ENCODE measurements at places on chromosomes 1 and 21.

DNA sequence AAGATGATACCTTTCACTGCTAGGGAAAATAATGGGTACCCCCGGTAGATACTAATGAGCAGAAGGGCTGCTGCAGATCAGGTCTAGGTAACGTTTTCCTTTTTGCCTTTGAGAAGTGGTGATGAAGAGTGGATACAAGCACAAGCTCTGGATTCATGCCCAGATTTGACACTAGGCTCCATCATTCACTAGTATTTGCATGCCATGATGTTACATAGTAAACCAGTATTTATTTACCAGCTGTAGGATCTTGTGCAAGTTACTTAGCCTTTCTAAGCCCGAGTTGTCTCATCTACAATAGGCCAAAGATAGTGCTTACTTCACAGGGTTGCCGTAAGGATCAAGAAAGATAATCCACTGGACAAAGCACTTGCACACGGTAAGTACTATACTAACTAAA is 14.2 kb downstream of the PTPN14 start:
- no peak for DNase-seq
- H3K4me1 ChIP-seq, result peaks cover 43% of the 10 kb centered on the region
- H3K4me3 ChIP-seq, result no peak overlapping the region
- no peaks in the 10 kb centered on the region for H3K27me3 ChIP-seq
- H3K27ac ChIP-seq, result no peak overlapping the region

GRCh38 chr1:216627252-216627651 is 96.0 kb downstream of the ESRRG start:
- H3K4me3 ChIP-seq, result no peak overlapping the region
- no peaks in the 10 kb centered on the region for H3K27me3 ChIP-seq
- H3K27ac ChIP-seq, result no peak overlapping the region
- H3K4me1 ChIP-seq, result peaks cover 13% of the 10 kb centered on the region

- DNase-seq, result no peak
- H3K36me3 ChIP-seq, result peaks cover 3% of the 10 kb centered on the region
- no peak overlapping the region for H3K4me3 ChIP-seq
- H3K27me3 ChIP-seq, result no peaks in the 10 kb centered on the region
- no peaks in the 10 kb centered on the region for H3K4me1 ChIP-seq
These were observed 12.6 kb downstream of the METTL13 start for GRCh38 chr1:171794085-171794484.

GRCh38 chr1:159996653-159997052 is 35.1 kb downstream of the PIGM start:
- H3K4me3 ChIP-seq, result no peak overlapping the region
- H3K4me1 ChIP-seq, result no peaks in the 10 kb centered on the region
- H3K36me3 ChIP-seq, result no peaks in the 10 kb centered on the region
- no peak for DNase-seq
- no peak overlapping the region for H3K27ac ChIP-seq

DNA sequence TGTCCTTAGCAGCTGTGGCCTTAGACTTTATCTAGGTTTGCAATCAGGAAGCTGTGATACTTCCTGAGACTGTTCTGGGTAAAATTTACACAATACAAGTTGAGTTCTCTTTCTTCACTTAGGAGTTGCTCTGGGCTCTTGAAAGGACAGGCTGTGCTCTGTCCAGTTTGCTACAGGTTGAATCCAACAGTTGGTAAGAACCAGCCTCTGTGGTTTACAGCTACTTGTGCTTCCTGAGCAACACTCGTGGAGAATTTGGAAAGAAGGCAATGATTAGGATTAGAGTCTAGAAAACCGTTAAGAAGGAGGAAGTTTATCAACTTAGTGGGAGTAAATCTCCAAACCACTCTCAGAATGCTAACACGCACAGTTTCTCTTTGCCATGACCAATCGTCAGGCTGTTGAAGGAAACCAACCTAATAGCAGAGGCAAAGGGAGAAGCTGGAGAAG is 26.8 kb downstream of the GFI1 start:
- no peak for DNase-seq
- peaks cover 11% of the 10 kb centered on the region for H3K4me1 ChIP-seq
- no peaks in the 10 kb centered on the region for H3K36me3 ChIP-seq
- peak overlapping the region; percentile 85 for H3K27ac ChIP-seq
- no peaks in the 10 kb centered on the region for H3K27me3 ChIP-seq
- no peak overlapping the region for H3K4me3 ChIP-seq

DNA sequence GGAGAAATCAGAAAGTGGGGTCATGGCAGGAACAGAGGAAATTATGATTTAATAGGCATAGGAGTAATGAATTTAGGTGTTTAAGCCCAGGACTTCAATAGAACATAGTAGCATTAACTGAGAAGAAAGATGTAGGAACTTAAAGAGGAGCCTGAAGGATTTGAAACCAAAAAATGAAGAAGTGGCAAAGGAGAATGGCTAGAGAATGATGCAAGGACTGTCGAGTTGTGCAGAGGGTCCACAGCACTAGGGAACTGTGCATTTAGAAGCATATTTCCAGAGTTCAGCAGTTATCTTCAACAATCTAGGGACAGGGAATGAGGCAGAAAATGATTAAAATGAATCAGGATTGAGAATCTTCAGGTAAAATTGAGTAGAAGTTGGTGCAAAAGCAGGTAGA is 328.1 kb upstream of the LYPLAL1 start:
- no peak for DNase-seq
- H3K36me3 ChIP-seq, result no peaks in the 10 kb centered on the region
- H3K27me3 ChIP-seq, result no peaks in the 10 kb centered on the region
- no peak overlapping the region for H3K27ac ChIP-seq
- H3K4me1 ChIP-seq, result no peaks in the 10 kb centered on the region

- peaks cover 3% of the 10 kb centered on the region for H3K36me3 ChIP-seq
- no peaks in the 10 kb centered on the region for H3K27me3 ChIP-seq
- no peak for DNase-seq
- H3K4me3 ChIP-seq, result no peak overlapping the region
- H3K4me1 ChIP-seq, result peaks cover 5% of the 10 kb centered on the region
These were observed 38.3 kb downstream of the NCF2 start for GRCh38 chr1:183551924-183552323.

DNA sequence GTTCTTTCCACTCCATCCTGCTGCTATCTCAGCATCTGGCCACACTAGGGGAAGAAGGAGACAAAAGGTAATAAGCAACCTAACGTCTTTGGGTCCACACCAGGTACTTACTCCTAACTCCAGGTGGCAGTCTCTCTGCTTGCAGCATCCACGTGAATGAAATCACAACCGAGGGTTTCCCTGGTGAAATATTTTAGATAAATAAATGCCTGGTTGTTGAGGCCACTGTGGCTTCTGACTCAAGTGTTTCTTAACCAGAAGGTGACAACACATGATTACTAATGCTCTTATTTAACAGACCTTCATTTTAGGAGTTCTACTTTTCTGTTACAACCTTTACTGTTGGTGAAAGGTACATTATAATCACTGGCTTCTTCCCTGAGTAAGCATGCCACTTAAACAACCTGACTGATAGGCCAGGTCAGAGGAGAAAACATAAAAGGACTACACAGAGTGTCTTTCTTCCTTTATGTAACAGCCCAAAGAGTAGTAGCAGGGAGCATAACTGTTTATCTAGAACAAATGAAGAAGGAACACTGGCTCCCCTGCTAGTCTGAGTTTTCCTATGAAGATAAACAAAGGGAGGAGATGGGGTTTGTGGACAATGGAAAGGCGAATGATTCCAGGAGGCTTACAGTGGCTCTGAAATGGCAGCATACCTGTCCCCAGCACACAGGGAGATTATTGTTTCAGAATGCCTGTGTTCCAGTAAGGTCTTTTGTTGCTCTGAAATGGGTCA is 59.9 kb downstream of the SYT6 start:
- H3K27ac ChIP-seq, result no peak overlapping the region
- DNase-seq, result no peak
- no peaks in the 10 kb centered on the region for H3K4me1 ChIP-seq
- H3K36me3 ChIP-seq, result no peaks in the 10 kb centered on the region
- H3K4me3 ChIP-seq, result no peak overlapping the region
- no peaks in the 10 kb centered on the region for H3K27me3 ChIP-seq

DNA sequence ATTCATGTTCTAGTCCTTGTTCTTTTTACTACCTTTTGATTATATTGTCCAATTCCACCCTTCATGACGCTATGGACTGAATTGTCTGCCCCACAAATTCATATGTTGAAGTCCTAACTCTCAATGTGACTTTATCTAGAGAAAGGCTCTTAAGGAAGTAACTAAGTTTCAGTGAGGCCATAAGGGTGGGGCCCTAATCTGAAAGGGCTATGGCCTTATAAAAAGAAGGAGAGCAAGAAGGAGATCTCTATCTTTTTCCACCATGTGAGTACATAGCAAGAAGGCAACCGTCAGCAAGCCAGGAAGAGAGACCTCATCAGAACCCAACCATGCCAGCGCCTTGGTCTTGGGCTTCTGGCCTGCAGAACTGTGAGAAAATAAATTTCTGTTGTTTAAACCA is 95.9 kb downstream of the HIVEP3 start:
- no peaks in the 10 kb centered on the region for H3K36me3 ChIP-seq
- H3K27me3 ChIP-seq, result no peaks in the 10 kb centered on the region
- no peak overlapping the region for H3K27ac ChIP-seq
- no peak for DNase-seq

DNA sequence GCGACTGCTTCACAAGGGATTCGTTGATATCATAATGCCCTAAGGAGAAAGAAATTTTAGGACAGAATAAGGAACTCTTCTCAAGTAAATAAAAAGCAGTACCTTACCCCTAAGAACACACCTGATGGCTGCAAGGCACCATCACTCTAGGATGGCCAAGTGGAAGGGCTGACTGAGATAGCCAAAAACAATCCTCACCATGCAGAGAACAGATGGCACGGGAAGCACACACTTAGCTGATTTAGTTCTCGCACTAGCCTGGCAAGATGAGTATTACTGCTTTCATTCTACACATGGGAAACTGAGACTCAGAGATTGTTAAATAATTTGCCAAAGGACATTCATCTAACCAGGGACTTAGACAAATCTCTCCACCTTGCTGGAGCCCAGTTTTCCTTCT is 43.8 kb downstream of the STPG1 start:
- DNase-seq, result no peak
- H3K27ac ChIP-seq, result no peak overlapping the region

- DNase-seq, result no peak
- H3K27ac ChIP-seq, result no peak overlapping the region
- no peak overlapping the region for H3K4me3 ChIP-seq
These were observed 71.1 kb upstream of the CD34 start for GRCh38 chr1:207981976-207982375.

DNA sequence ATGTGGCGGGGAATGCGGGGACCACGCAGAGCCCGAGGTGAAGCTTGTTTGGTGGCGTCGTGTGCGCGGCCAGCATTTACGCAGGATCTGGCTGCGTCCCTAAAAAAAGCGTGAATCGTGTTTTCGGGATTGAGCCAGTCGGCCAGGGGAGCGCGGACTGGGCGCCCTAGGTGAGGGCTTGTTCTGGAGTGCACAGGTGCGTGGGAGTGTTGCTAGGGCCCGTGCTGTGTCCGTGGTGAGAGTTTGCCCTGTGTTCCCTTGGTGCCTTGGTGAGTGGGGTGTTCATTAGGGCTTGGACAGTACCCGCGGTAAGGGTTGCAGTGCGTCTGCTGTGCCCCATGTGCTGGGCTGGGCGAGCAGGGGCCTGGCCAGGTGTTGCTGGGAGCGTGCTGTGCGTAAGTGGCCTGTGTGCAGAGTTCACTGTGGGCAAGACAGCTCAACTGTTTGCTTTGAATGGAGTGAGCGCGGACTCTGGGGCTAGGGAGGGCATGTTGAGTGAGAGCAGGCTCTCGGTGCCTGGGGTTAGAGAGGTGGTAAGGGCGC is 673 bp downstream of the CD46 start:
- peak; percentile 11 for DNase-seq
- H3K27me3 ChIP-seq, result no peaks in the 10 kb centered on the region
- H3K4me3 ChIP-seq, result peak overlapping the region; percentile 58
- no peaks in the 10 kb centered on the region for H3K36me3 ChIP-seq

GRCh38 chr1:20472860-20473711 is 12.9 kb downstream of the CAMK2N1 start:
- peaks cover 11% of the 10 kb centered on the region for H3K4me1 ChIP-seq
- H3K27me3 ChIP-seq, result peaks cover 55% of the 10 kb centered on the region
- no peak overlapping the region for H3K4me3 ChIP-seq
- DNase-seq, result peak; percentile 69
- H3K36me3 ChIP-seq, result no peaks in the 10 kb centered on the region

DNA sequence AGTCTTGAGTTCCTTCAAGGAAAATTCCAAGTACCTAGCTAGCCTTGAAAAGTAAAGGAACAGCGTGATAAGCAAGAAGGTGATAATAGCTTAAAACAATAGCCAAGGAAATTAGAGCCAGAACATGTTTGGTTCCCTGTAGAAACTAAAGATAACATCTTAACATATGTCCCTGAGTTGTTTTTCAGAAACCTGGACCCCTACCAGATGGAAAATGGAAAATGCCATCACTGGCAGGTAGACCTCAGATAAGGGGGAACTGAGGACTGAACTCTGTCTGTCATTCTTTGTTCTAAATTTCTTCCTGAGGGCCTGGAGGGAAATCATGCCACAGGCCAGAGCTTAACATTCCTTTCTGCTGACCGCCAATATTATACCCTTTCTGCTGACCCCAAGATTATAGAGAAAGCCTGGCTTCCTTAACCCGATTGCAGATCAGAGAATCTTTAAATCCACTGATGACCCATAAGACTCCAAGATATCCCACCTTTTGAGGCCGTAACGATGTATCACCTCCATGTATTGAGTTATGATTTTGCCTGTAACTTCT is 23.4 kb downstream of the CNIH3 start:
- DNase-seq, result no peak
- H3K4me3 ChIP-seq, result no peak overlapping the region
- peaks cover 39% of the 10 kb centered on the region for H3K27me3 ChIP-seq

DNA sequence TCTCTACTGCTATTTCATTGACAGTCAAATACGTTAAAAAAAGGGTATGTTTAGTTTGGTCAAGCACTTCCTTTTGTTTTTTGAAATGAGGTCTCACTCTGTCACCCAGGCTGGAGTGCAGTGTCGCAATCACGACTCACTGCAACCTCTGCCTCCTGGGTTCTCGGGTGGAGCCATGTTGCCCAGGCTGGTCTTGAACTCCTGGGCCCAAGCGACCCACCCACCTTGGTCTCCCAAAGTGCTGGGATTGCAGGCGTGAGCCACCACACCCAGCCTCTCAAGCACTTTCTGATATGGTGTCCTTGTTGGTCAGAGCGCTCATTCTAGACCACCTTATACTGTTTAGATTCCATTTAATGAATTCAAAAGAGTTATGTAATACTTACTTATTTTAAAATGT is 20.9 kb upstream of the RHBDL2 start:
- DNase-seq, result no peak
- H3K4me3 ChIP-seq, result no peak overlapping the region
- H3K4me1 ChIP-seq, result no peaks in the 10 kb centered on the region
- no peaks in the 10 kb centered on the region for H3K27me3 ChIP-seq
- H3K27ac ChIP-seq, result no peak overlapping the region
- H3K36me3 ChIP-seq, result no peaks in the 10 kb centered on the region
